ENCODE measurements at places on chromosomes 3 and 15. TPM values are rescaled to one million over a fixed set of nuclear protein-coding genes. Genes with fewer than 3 reads are reported as not detected.

KLHL6 gene
- total RNA-seq, result 0.09 TPM

SLMAP gene
- 36.4 TPM for total RNA-seq

ALDH1A3 gene
- total RNA-seq, result 0.80 TPM

PPIP5K1 gene
- 35.6 TPM for total RNA-seq

ARGFX gene
- total RNA-seq, result not detected

CCNB2 gene
- 374 TPM for total RNA-seq

IL17RC gene
- 3.1 TPM for total RNA-seq

CIDEC gene
- total RNA-seq, result not detected

SEMA4B gene
- total RNA-seq, result 18.9 TPM

CHRFAM7A gene
- 0.46 TPM for total RNA-seq

- no peak for DNase-seq
Measured at GRCh38 chr15:29331071-29331470, 61.4 kb upstream of the NSMCE3 start.

DNA sequence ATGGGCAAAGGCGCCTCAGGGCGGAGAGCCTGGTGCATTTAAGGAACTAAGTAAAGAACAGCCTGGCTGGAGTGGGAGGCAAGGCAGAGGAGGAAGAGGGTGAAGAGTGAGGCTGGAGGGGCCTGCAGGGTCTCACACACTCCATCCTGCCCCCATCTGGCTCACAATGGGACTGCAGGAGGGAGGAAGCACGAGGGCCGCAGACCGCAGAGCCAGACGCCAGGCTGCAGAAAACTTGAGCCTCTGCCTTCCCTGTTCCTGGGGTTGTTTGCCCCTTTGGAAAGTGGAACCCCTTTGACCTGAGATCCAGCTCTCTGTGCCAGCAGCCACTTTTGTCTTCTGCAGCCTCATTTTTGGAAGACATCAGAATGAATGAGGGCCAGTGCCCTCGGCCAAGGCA, 138.0 kb downstream of the SRGAP3 start:
- no peak for DNase-seq

DNA sequence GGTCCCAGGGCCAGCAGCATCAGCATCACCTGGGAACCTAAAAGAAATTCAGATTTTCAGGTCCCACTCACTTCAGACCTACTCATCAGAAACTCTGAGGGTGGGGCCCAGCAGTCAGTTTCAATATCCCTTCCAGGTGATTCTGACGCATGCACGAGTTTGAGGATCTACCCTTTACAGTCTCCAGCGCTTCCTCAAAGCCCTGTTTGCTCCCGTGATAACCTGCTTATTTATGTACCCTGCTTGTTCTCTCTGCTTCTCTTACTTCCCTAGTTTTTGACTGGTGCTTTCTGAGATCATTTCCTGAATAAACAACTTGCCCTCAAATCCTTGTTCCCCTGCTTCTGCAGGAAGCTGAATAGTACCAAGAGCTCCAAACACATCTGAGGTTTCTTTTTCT, 245.3 kb downstream of the ZNF621 start:
- no peak for DNase-seq

DNA sequence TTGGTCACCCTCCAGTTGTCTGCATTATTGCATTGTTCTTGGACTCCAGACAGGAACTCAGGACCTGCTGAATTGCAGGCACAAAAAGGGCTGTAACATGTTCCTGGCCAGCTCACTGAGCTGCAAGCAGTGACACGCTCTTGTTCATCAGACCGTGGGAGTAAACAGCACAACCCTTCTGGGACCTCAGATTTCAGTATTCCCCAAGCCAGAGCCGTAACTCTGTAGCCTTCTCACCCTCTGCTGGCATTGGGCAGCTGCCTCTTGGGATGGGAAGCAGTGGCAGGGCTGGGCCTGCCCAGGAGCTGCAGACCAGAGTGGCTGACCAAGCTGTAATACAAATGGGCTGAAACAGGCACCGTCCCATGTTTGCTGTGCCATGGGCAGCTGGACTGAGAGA, 607.1 kb upstream of the BCHE start:
- DNase-seq, result no peak

DNA sequence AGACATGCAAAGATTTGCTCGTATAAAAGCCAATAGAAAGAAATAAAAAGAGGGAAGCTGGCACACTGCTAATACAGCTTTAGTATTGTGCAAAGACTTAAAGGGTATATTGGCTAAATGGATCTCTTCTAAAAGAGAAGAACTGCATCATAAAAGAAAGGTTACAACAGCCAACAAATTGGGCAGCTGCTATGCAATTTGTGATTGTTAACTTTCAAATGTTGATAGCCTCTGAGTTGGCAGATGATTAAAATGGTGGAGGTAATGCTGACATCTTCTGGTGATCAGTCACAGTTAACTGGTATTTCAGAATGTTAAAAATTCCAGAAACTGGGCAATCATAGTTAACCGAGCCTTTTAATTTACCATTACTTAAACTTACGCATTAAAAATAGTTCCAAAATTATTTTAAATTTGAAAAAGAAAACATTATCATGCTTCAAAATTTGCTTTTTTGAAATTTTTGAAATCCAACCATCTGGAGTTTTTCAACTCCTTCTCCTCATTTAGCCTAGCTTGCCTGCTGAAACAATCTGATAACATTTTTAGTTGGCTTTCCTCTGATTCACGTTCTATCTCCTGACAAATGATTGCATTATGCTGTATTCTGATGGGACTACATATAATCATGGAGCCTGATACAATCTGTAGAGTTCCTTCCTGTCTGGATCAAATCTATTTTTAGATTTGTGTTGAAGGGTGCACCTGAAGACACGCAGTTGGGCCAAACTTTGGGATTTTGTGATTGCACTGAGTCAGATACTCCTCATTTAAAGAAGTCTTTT, 144.0 kb upstream of the PDZRN3 start:
- DNase-seq, result no peak

GRCh38 chr3:58526515-58526957, 10.5 kb downstream of the ACOX2 start:
- no peak for DNase-seq

DNA sequence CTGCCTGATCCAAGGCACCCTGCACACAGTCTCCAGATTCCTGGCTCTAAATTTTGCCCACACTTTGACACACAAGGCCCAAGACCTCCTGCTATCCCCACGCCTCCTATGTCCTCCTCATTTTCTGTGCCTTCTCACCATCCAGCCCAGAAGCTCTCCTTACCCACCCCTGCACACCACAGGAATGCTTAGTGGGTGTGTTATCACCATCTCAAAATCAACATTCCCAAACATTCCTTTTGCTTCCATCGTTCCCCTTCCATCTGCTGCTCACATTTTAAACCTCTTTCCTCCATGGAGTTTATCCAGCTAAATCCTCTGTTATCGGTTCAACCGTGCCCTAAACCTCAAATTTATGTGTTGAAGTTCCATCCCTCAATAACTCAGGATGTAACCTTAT, 43.9 kb downstream of the DGKG start:
- DNase-seq, result no peak

DNA sequence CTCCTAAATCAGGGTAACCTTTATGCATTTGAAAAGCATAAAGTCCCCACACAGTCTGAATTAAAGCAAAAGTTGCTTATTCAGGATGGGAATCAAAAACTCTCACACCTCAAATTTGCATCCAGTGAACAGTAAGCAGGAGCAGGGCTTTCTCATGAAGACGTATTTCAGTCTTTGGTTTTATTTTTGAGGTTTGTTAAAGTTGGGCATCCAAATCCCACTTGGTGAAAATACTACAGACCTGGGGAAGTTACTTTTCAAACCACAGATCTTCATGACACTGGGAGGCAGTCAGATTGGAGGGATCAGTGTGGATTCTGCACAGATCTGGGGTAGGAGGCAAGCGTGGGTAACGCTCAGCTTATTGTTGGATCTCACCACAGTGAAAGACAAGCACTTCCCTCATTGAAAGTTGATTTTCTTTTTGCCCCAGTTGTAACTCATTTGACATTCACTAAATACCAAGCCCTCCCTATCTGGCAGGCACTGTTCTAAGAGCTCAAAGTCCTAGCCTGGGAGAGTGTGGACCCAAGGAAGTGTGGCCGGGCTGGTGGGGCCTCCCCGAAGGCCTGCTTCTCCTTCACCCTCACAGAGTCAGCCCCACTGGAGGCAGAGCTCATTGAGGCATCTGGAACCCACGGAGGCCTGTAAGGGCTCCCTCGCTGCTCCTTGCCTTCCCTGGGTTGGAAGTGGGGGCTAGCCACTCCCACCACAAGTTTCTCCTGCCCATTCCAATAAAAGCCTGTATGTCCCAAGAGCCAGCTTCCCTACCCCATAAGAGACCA, 783 bp upstream of the ISG20 start:
- no peak for DNase-seq

- DNase-seq, result peak; percentile 27
Measured at GRCh38 chr3:16687221-16687620, 82.0 kb upstream of the DAZL start.

- DNase-seq, result no peak
Measured at GRCh38 chr3:149727656-149728055, 24.6 kb downstream of the COMMD2 start.

DNA sequence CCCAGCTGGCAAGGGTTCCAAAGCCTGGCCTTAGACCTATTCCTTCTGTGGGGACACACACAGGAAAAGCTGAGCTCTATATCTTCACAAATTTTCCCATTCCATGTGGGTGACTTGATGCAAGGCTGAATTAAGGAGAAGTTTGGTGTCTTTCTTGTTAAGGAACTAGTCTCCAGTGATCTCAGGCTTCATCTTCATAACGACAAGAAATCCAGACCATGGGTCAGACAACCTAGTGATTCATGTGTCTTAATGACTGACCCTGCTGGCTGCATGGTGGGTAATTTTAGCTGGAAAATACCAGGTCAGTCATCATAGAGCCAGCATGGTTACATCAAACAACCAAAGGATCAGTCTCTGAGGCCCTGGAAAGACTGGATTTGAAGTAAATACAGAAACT, 112.7 kb upstream of the SLC4A7 start:
- no peak for DNase-seq

DNA sequence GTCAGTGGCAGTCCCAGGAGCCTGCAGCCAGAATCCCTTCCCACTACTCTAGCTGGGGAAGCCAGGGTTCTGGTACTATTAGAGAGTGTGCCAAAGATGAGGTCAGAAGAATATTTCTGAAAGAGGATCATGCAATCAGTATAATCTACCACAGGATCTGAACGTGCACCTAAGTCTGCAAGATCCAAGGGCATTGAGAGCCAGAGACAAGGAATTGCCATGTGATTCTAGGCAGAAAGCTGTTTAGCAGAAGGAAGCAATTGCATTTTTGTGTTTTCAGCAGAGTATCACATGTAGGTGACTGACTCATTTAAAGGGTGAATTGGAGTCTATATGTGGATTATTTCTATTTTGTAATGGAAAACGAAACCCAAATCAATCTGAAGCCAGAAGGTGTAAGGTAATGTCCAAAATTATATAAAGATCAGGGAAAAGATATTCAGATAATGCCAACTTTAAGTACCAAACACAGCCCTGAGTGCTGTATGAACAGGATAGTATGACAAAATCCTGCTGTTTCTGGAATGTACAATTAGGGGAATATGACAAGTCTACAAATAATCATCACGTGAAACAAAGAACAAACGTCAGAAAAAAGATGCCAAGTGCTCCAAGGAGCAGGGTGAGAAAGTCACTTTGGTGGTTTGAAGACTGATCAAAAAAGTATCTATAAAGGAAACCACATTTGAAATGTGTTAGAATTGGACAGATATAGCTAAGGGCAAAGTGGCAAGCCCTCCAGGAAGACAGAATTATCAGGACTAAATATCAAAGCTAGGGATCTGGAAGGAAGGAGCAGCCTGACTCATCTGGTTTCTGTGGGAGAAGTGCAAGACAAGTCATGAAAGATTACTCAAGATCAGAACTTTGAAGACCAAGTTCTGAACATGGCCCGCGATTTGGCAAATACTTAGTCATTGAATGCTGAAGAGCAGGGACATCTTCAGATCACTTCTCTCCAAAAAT, 1036.6 kb downstream of the NTRK3 start:
- DNase-seq, result no peak

DNA sequence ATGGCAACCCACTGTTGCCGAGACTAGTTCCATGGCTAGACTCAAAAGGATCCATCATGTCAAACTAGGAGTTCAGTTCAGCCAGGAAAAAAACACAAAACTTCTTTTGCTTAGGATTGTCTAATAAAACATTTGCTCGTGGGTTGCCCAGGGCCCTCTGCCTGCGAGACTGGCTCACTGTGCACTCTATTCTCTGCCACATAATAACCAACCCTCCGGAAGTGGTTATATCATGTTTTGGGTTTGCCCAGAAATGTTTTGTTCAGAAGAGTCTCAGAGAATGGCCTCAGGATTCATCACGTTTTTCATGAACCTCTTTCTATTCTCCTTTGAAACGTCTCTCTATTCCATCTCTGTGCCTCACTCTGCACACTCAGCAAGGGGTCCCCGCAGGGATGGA, 216.1 kb downstream of the SV2B start:
- no peak for DNase-seq

DNA sequence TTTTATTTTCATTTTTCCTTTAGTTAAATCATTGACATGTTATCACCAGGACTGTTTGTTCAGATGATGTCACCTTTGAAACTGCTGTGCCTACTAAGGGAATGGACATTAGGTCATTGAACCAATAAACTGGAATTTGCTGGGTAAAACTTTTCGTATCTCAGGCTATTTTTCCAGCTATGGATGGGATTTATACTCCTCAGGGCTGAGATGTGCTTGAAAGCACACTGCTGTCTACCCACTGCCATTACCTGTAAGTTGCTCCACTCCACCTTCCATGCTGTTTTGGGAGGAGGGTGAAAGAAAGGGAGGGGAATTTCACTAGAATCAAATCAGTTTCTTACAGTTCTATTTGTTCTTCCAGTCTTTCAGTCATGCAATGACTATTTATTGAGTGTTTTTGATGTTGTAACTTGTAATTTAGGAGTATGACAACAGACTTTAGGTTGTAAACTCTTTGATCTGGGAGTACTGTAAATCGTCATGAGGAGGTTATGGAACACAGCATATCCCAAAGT, 11.3 kb downstream of the EHD4 start:
- no peak for DNase-seq

GRCh38 chr3:153166206-153166605, 4.2 kb downstream of the RAP2B start:
- DNase-seq, result no peak

DNA sequence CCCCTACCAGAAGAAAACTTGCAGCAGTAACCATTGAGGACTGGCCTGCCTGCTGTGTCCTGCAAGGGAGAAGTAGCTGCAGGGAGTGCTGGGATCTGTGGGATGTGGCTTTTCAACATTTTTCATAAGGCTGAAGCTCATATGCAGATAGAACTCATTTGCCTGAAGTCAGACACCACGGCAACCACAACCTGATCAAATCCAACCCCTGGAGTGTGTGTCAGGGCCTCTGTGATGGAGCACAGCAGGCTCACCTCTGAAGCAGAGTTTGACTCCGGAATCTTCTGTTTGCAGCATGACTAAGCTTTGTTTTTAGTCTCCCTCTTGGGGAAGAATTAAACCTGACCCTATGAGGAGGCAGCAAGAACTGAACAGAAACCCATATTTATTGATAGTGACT, 508.7 kb downstream of the AGBL1 start:
- no peak for DNase-seq

DNA sequence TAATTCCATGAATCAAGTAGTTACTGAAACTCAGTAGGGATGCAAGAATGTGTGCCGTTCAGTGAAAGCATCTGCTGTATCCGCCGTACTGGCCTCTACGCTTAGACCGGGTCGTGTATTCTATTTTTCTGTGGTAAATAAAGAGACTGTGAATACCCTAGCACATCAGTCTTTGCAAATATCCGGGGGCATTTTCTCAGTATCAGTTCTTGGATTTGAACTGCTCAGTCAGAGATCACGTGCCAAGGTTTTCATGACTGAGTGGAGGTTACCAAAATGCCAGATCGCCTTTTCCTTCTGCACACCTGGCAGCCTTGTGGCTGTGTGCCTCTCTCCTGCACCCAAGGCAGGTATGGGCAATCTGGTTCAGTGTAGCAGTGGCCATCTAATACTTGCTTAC, 377.0 kb downstream of the OCA2 start:
- DNase-seq, result no peak

- no peak for DNase-seq
Measured at GRCh38 chr15:31034152-31034551, 42.7 kb upstream of the MTMR10 start.

Measured in neural progenitor cell (in vitro differentiated cells).